Renal pelvis (tissue), 12 donors: ENCODE measurements at places on chromosomes 13 and 19. TPM values are rescaled to one million over a fixed set of nuclear protein-coding genes. Genes with fewer than 3 reads are reported as not detected.

ZNF723 gene
- polyA plus RNA-seq = 0.15 TPM

DNA sequence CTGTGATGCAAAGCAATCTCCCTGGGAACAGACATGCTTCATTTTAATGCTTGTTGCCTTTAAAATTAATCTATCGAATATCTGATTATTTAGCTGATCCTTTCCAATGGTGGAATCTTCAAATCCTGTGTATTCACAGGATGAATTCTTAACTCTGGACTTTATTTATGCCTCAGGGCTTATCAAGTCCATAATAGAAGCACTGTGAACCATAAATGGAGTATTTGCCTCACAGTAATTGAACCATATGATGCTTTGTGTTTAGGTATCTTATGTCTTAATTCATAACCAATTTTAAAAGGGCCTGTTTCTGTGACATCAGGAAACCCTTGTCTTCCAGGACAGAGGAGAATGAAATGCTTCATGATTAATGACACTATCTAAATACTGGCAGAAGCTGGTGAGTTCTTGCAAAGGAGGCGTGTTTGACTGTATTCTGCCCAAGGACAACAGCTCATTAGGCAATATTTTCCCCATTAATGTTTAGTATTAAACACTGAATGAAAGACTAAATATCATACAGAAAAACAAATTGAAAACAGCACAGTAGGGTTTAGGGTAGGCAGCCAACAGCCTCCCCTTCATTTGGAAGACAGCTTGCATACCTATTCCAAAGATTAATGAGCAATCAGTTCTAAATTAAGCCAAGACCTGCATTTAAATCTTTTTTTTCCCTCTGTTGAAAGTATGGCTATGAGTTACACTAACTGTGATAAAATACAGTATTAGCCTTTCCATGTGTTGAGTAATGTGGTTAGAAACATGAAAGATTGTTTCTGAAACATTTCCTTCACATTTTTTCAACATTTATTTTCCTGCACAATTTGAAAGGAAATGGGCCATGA is 709.4 kb downstream of the PCDH9 start:
- DNase-seq = no peak

RB1 gene
- polyA plus RNA-seq = 40.7 TPM

- DNase-seq = peak; percentile 92
Measured at GRCh38 chr19:36054733-36055686, at the start of gene WDR62. Gene WDR62 (plus strand): TSS chr19:36054897. CDS start chr19:36054972, 75 bp downstream.

GRCh38 chr19:934865-935479 is 9.1 kb downstream of the ARID3A start:
- DNase-seq = no peak

ELOF1 gene
- 57.1 TPM for polyA plus RNA-seq

GRCh38 chr19:1017115-1017905 is 3.6 kb downstream of the TMEM259 start:
- no peak for DNase-seq

DNA sequence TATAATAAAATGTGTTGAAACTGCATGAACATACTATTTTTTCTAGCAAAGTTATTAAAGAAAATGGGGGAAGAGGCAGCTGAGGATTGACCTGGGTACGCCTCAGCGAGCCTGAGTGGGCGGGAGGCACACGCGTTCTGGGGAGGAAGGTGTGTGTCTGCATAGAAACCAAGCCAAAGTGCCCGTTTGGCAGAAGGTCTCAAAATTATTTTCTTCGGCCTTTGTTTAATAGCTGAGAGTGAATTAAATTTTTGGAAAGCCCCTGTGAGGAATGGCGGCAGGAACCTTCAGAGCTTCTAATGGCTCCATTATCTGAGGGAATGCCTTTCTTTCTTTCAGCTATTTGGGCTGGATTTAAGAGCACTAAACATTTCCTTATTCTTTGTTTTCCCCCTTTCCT is 5.2 kb downstream of the ZIC2 start:
- DNase-seq = no peak

ZNF763 gene
- polyA plus RNA-seq = 11.2 TPM

ZNF470 gene
- 8.0 TPM for polyA plus RNA-seq

KIR3DL1 gene
- not detected for polyA plus RNA-seq

DNA sequence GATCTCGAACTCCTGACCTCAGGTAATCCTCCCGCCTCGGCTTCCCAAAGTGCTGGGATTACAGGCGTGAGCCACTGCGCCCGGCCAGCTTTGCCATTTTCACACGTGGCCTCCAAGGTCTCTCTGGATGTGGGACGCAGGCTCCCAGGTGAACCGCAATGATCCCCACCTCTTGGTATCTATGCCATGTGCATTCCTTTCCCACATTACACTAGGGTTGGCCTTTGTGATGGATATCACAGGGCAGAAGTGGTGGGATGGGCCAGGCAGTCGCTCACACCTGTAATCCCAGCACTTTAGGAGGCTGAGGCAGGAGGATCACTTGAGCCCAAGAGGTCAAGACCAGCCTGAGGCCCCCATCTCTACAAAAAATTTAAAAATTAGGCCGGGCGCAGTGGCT is 22.4 kb downstream of the FGF21 start:
- no peak for DNase-seq

LILRB5 gene
- 2.1 TPM for polyA plus RNA-seq

GRCh38 chr13:106561551-106562170 is 6.3 kb downstream of the ARGLU1 start:
- peak; percentile 54 for DNase-seq

IGFL2 gene
- not detected for polyA plus RNA-seq

DNA sequence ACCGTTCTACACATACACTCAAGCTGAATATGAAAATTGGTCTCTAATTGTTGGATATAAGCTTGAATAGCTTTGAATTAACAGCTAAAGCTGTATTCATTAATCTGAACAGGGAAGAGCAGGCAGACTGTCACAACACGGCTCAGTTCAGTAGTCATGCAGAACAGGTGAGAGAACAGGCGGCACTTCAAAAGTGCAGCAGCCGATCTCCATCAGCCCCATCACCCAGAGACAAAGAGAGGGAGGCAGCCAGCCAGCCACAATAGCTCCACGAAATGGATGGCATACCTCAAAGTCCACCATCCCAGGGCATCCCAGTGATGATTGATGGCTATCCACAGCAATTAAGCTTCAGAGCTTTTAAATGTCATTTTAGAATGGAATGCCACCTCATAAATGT is 419.2 kb downstream of the OLFM4 start:
- DNase-seq = peak; percentile 38

- no peak for DNase-seq
Measured at GRCh38 chr13:44058624-44059215, 179.0 kb downstream of the LACC1 start.

- DNase-seq = no peak
Measured at GRCh38 chr13:33859691-33860303, 41.8 kb downstream of the RFC3 start.

GRCh38 chr19:27753622-27754021 is 1459.3 kb downstream of the UQCRFS1 start:
- DNase-seq = no peak
